ENCODE measurements at places on chromosomes 5 and 9. TPM values are rescaled to one million over a fixed set of nuclear protein-coding genes. Genes with fewer than 3 reads are reported as not detected.

The SPATA31E1 gene
- total RNA-seq = not detected

The C1QTNF3 gene
- 12.5 TPM for total RNA-seq

The NPR3 gene
- 15.2 TPM for total RNA-seq

The C9orf50 gene
- not detected for total RNA-seq

The GOLM1 gene
- total RNA-seq = 84.1 TPM

The NRG2 gene
- total RNA-seq = 3.9 TPM

The SH3PXD2B gene
- 13.8 TPM for total RNA-seq

The CCL19 gene
- total RNA-seq = not detected

The PCDHGB2 gene
- 7.1 TPM for total RNA-seq

The IRX4 gene
- total RNA-seq = not detected

The FAM163B gene
- total RNA-seq = 18.9 TPM

The POLR3G gene
- 2.5 TPM for total RNA-seq

The CKMT2 gene
- total RNA-seq = 2.2 TPM

The TAF1L gene
- total RNA-seq = 0.25 TPM

The SLC46A2 gene
- not detected for total RNA-seq

The TIMD4 gene
- total RNA-seq = not detected

The LOX gene
- total RNA-seq = 5.9 TPM

The AK8 gene
- 0.49 TPM for total RNA-seq

Data from temporal lobe (tissue), 4 donors.